ENCODE measurements at places on chromosomes 6 and 20. TPM values are rescaled to one million over a fixed set of nuclear protein-coding genes. Genes with fewer than 3 reads are reported as not detected.

Gene GNRH2
- 1.7 TPM for total RNA-seq

Gene IPCEF1
- 9.5 TPM for total RNA-seq

Gene NOX3
- total RNA-seq, result not detected

Gene TNFRSF21
- total RNA-seq, result 0.20 TPM

Gene E2F1
- 73.9 TPM for total RNA-seq
